IMR-90 (cell line): ENCODE measurements at places on chromosomes 1 and 21. TPM values are rescaled to one million over a fixed set of nuclear protein-coding genes. Genes with fewer than 3 reads are reported as not detected.

GRCh38 chr1:81069856-81070255 lies 730.9 kb upstream of the ADGRL2 start:
- H3K4me3 ChIP-seq = no peak overlapping the region
- no peak overlapping the region for H3K27ac ChIP-seq
- H3K4me1 ChIP-seq = no peaks in the 10 kb centered on the region
- H3K27me3 ChIP-seq = no peaks in the 10 kb centered on the region

DNA sequence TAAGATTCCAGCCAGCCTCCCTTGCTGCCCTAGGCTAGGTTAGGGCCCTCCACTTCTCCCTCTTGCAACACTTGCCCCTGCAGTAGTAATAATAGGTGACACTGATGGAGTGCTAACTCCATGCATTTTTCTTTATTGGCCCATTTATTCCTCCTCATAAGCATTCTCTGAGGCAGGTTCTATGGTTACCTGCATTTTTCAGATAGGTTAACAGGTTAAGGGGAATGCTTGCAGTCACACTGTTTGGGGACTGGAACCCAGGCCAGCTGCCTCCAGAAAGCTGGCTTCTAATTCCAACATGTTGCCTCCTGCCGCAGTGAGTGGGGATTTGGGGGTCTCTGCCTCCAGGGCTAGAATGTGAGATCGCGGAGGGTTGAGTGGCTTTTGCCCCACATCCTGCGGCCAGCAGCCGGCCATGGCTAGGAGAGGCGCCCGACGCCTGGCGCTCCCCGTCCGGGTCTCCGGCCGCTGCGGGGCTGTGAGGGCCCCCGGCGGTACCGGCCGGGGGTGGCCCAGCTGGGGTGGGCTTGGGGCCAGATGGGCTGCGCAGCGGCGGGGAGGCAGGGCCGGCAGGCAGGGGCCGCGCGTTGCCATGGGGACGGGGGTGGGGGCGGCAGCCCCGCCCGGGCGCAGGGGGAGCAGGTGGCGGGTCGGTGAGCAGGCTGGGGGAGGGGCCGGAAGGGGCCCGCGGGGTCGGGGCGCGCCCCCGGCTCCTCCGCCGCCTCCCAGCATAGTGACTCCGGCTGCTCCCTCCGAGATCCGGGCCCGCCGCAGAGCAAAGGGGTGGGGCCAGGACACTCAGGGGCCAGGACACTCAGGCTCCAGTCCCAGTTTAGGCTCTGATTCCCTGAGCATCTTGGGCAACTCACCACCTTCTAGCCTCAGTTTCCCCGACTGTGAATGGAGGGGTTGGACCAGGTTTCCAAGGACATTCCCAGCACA lies 68.4 kb upstream of the SSBP3 start:
- H3K4me1 ChIP-seq = no peaks in the 10 kb centered on the region
- no peak overlapping the region for H3K27ac ChIP-seq
- H3K4me3 ChIP-seq = no peak overlapping the region
- no peak for DNase-seq
- H3K36me3 ChIP-seq = no peaks in the 10 kb centered on the region
- H3K27me3 ChIP-seq = peaks cover 50% of the 10 kb centered on the region

- no peak overlapping the region for H3K4me3 ChIP-seq
- no peaks in the 10 kb centered on the region for H3K27me3 ChIP-seq
- no peak for DNase-seq
- H3K36me3 ChIP-seq = no peaks in the 10 kb centered on the region
- no peaks in the 10 kb centered on the region; the same call in 1 of the 2 replicates for H3K4me1 ChIP-seq
Measured at GRCh38 chr1:154614901-154615300, 6.9 kb upstream of the ADAR start.

- no peak overlapping the region for H3K27ac ChIP-seq
- peaks cover 4% of the 10 kb centered on the region; the same call in 1 of the 2 replicates for H3K4me1 ChIP-seq
- no peak overlapping the region for H3K4me3 ChIP-seq
- DNase-seq = peak; percentile 79
- no peaks in the 10 kb centered on the region for H3K27me3 ChIP-seq
Measured at GRCh38 chr1:240803151-240803550, 191.2 kb upstream of the GREM2 start.

DNA sequence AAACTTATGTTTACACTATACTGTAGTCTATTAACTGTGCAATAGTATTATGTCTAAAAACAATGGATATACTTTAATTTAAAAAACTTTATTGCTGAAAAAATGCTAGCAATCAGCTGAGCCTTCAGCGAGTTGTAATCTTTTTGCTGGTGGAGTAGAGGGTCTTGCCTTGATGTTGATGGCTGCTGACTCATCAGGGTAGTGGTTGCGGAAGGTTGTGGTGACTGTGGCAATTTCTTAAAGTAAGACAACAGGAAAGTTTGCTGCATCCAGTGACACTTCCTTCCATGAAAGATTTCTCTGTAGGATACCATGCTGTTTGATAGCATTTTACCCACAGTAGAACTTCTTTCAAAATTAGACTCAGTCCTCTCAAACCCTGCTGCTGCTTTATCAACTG lies 234.7 kb upstream of the CSF3R start:
- H3K4me1 ChIP-seq = no peaks in the 10 kb centered on the region
- no peak overlapping the region for H3K4me3 ChIP-seq
- H3K27me3 ChIP-seq = no peaks in the 10 kb centered on the region
- H3K27ac ChIP-seq = no peak overlapping the region
- DNase-seq = no peak
- H3K36me3 ChIP-seq = no peaks in the 10 kb centered on the region

DNA sequence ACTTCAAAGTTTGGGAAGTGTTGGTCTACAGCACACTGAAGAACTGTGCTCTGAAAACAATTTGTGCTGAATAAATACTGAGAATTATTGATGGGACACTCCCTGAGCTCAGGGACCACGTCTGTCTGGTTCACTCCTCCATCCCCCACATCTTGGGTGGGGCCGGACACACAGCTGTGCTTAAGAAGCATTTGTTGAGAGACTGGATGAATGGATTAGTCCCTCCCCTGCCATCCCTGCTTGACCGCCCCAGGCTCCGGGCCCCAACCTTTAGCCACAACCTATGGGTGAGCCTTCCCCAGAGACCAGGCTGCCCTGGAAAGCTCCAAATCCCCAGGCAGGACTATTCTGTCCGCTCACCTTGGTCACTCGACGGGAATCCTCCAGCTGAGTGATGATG lies 7.5 kb downstream of the TRIM63 start:
- no peak overlapping the region for H3K27ac ChIP-seq
- H3K4me3 ChIP-seq = no peak overlapping the region
- H3K27me3 ChIP-seq = peaks cover 73% of the 10 kb centered on the region

GRCh38 chr1:20705203-20705755 lies 12.5 kb downstream of the KIF17 start:
- H3K4me3 ChIP-seq = no peak overlapping the region
- no peaks in the 10 kb centered on the region for H3K36me3 ChIP-seq
- H3K27ac ChIP-seq = no peak overlapping the region

- peaks cover 7% of the 10 kb centered on the region for H3K36me3 ChIP-seq
- H3K4me3 ChIP-seq = no peak overlapping the region
- no peak overlapping the region for H3K27ac ChIP-seq
- H3K27me3 ChIP-seq = no peaks in the 10 kb centered on the region
- no peaks in the 10 kb centered on the region for H3K4me1 ChIP-seq
- DNase-seq = no peak
Measured at GRCh38 chr1:29310616-29311180, 74.4 kb downstream of the PTPRU start.

DNA sequence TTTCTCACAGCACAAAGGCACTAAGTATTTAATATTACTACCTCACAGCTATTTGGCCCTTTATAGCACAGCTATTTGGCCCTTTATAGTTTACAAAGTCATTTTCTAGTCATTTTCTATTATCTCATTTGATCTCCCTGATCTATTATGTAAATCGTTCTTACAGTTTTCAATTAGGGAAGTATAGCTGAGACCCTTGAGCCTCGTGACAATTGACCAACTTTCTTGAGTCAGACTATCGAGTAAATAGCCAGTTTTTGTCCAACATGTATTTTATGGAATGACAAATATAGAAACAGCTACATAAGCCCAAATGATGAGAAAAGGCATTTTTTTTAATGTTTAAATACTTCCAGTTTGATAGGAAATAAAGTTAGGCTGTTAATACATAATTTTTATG lies 7.0 kb upstream of the ANGPTL1 start:
- no peak for DNase-seq
- H3K4me3 ChIP-seq = no peak overlapping the region
- H3K4me1 ChIP-seq = no peaks in the 10 kb centered on the region; the same call in 1 of the 2 replicates
- H3K27ac ChIP-seq = no peak overlapping the region
- peaks cover 9% of the 10 kb centered on the region for H3K36me3 ChIP-seq

- H3K4me3 ChIP-seq = no peak overlapping the region
- H3K4me1 ChIP-seq = peaks cover 68% of the 10 kb centered on the region
- peaks cover 3% of the 10 kb centered on the region; the same call in 1 of the 2 replicates for H3K36me3 ChIP-seq
Measured at GRCh38 chr1:27596261-27596660, 7.7 kb downstream of the AHDC1 start.

DNA sequence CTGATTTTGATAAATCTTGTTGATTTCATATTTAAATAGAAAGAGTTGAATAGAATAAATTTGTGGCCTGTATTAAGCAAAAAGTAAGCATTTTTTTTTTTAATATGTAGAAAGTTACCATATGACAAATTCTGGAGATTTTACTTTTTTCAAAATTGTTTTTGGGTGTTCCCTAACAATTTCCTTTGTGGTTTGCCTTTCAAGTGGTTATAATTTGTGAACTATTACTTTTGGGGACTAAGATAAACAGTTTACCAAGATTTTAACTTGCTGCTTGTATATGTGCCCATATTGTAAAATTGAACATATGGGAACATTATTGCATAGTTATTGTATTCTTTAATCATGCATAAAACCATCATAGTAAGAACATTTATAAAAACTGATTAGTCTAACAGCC lies 34.6 kb downstream of the SLC30A7 start:
- H3K4me3 ChIP-seq = no peak overlapping the region
- H3K27ac ChIP-seq = no peak overlapping the region
- no peak for DNase-seq
- H3K27me3 ChIP-seq = no peaks in the 10 kb centered on the region
- H3K36me3 ChIP-seq = peaks cover 6% of the 10 kb centered on the region; the same call in 1 of the 2 replicates

DNA sequence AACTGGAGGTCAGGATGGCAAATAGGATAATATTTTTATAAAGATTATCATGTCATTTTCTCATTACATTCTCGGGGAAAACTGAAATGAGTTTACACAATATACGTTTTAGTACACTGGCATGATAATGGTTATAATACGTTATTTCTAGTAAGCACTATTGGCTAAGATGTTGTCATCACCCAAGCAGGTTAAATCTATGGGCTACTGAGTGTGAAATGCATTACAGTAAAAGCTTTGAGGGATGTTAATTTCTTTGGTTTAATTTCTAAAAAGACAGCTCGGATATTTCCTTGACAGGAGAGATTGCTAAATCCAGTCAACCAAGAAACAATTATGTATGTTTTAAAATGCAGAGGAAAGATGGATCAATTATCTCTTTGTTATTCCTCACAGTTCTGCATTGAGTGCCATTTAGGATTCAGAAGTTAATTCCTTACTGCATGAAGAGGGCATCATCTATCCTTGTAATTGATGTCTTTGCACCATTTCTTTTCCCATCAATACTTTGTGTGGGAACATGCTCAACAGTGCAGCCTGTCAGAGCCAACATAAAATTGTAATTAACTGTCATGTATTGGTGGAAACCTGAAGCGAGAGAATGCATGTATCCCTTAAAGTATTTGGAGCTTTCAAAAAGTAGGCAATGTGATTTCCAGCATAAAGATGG lies 222.4 kb upstream of the ZP4 start:
- H3K27me3 ChIP-seq = no peaks in the 10 kb centered on the region
- H3K4me1 ChIP-seq = no peaks in the 10 kb centered on the region
- no peak overlapping the region for H3K27ac ChIP-seq
- H3K4me3 ChIP-seq = no peak overlapping the region

DNA sequence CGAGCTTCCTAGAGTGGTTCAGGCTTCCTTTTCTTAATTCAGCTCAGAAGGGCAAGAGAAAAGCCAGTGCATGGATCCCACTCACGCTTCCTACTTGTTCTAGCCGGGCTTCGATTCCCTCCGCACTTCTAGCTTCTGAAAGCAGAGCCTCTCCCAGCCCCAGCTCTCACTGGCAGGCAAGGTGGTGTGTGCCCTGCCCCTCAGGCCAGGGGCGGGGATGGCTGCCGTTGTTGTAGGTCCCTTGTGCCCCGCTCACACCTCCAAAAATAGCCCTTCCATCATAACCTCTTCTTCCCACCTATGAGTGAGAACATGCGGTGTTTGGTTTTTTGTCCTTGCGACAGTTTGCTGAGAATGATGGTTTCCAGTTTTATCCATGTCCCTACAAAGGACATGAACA lies 31.6 kb downstream of the BACE2 start:
- no peak overlapping the region for H3K27ac ChIP-seq
- no peaks in the 10 kb centered on the region for H3K36me3 ChIP-seq

- no peak for DNase-seq
- H3K4me1 ChIP-seq = peaks cover 15% of the 10 kb centered on the region
- H3K36me3 ChIP-seq = 0 out of 2 replicates have a peak, but pooled peaks cover 2% of the 10 kb centered on the region
- H3K27me3 ChIP-seq = no peaks in the 10 kb centered on the region
Measured at GRCh38 chr1:27343639-27344025, 1.8 kb downstream of the SYTL1 start.

DNA sequence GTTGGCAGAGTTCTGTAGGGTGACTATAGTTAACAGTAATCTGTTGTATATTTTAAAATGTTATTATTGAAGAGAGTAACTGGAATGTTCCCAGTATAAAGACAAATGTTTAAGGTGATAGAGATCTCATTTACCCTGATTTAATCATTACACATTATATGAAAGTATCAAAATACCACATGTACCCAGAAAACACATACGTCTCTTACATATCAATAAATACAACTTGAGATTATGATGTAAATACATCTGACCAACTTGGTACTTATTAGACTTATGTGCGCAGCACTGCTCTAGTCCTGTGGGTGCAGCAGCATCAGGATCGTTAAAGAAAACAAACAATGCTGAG lies 670 bp upstream of the PARK7 start:
- peak overlapping the region; percentile 51 for H3K4me3 ChIP-seq
- H3K27me3 ChIP-seq = no peaks in the 10 kb centered on the region

The PGBD5 gene
- 0.18 and 0.28 TPM in 2 replicates for total RNA-seq

The CYP4X1 gene
- total RNA-seq = not detected in 2 replicates

The HEYL gene
- total RNA-seq = not detected in 2 replicates

The FAM163A gene
- total RNA-seq = not detected in 2 replicates

The LCE1A gene
- not detected in 2 replicates for total RNA-seq

The FCRLA gene
- 0.28 and 0.36 TPM in 2 replicates for total RNA-seq

The TCHH gene
- not detected in 2 replicates for total RNA-seq

The USF1 gene
- 62.2 and 78.9 TPM in 2 replicates for total RNA-seq

The LENEP gene
- total RNA-seq = not detected in 2 replicates
